ENCODE measurements at places on chromosomes 7 and 10. TPM values are rescaled to one million over a fixed set of nuclear protein-coding genes. Genes with fewer than 3 reads are reported as not detected.

DNA sequence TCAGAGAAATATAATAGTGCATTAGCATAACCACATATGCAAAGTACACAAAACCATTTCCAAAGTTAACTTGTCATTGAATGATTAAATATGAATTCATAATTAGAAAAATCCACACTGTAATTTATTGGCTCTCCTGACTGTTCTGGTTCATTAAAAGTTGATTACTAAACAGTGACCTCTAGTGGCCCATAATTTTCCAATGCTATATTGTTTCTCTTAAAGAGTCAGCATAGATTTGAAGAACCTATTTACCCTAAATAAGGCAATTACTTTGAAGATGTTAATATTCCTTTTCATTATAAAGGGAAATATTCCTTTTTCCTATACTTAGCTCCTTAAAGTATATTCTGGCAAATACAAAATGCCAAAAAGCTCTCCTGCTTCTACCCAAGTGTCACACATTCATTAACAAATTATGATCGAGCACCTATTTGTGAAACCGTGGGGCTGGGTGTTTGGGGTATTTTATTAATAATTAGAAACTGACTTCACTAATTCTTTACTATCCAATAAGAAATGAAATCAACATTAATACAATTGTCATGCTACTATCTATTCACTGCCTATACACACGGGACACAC lies 86.2 kb downstream of the HIBADH start:
- no peak for DNase-seq
- H3K27ac ChIP-seq: no peak overlapping the region
- peaks cover 5% of the 10 kb centered on the region for H3K36me3 ChIP-seq
- no peaks in the 10 kb centered on the region for H3K27me3 ChIP-seq
- H3K4me3 ChIP-seq: no peak overlapping the region
- H3K4me1 ChIP-seq: no peaks in the 10 kb centered on the region

CTAGE8 gene
- 0.08 TPM for total RNA-seq

ODAD2 gene
- 0.58 TPM for total RNA-seq

GRCh38 chr7:7177044-7177517 lies 5.3 kb upstream of the C1GALT1 start:
- no peaks in the 10 kb centered on the region for H3K27me3 ChIP-seq
- no peaks in the 10 kb centered on the region for H3K36me3 ChIP-seq
- DNase-seq: no peak
- H3K27ac ChIP-seq: no peak overlapping the region

EN2 gene
- 0.11 TPM for total RNA-seq

DNA sequence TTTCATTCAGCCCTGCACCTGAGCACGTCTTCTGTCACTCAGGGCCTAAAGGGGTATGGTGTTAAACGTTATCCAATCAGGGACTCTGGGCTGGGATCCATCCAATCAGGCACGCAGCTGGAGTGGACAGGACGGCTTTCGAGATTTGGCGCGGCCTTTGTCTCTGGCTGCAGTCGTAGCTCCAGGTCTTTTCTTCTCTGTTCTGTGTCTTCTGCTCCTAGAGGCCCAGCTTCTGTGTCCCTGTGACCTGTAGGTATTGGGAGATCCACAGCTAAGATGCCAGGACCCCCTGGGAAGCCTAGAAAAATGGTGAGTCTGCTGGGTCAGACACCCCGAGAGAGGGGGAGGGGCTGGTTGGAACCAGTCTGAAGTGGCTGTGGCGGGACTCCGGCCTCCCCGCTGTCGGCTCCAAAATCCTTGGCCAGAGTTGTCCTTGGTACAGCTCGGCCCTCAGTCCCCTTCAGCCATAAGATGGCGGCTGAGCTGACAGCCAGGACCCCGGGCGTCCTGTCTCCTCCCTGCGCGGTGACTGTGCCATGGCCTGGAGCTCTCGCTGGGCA lies 11.7 kb upstream of the ZNF680 start:
- H3K27me3 ChIP-seq: no peaks in the 10 kb centered on the region

Data from left ventricle myocardium inferior (tissue), 1 donor.